Smooth muscle cell of trachea (primary cell): ENCODE measurements at places on chromosomes 5 and 9. TPM values are rescaled to one million over a fixed set of nuclear protein-coding genes. Genes with fewer than 3 reads are reported as not detected.

The OR1J2 gene
- not detected in 2 replicates for total RNA-seq

The NUTM2G gene
- total RNA-seq = not detected in 2 replicates

The FOXD4 gene
- 0.17 TPM in 1 of 2 replicates, not detected in the other for total RNA-seq

The KCNN2 gene
- total RNA-seq = 0.44 TPM in 1 of 2 replicates, not detected in the other

The TLX3 gene
- total RNA-seq = not detected in 2 replicates

The MSX2 gene
- total RNA-seq = 1.9 and 15.9 TPM in 2 replicates

The PURA gene
- total RNA-seq = 15.7 and 18.2 TPM in 2 replicates

The TOR2A gene
- 4.1 and 4.5 TPM in 2 replicates for total RNA-seq

The BRD3 gene
- total RNA-seq = 9.7 and 10.4 TPM in 2 replicates

The SHOC1 gene
- total RNA-seq = under 0.01 and 0.17 TPM in 2 replicates

The ARHGEF37 gene
- total RNA-seq = 2.2 and 3.8 TPM in 2 replicates

The LCN15 gene
- under 0.01 TPM in 1 of 2 replicates, not detected in the other for total RNA-seq

The ARSI gene
- total RNA-seq = 12.1 and 18.9 TPM in 2 replicates

The MARCOL gene
- total RNA-seq = not detected in 2 replicates

The ANKRD18B gene
- total RNA-seq = 0.87 and 2.6 TPM in 2 replicates

The TUSC1 gene
- 7.4 and 9.9 TPM in 2 replicates for total RNA-seq

The PCDHA6 gene
- 0.44 and 0.50 TPM in 2 replicates for total RNA-seq

The GABRA1 gene
- not detected in 2 replicates for total RNA-seq

The GABRG2 gene
- not detected in 2 replicates for total RNA-seq

The REXO4 gene
- total RNA-seq = 11.9 and 21.7 TPM in 2 replicates

The PCDHGB3 gene
- 7.1 and 9.4 TPM in 2 replicates for total RNA-seq

The SLIT3 gene
- 4.1 and 15.9 TPM in 2 replicates for total RNA-seq

The C9orf153 gene
- total RNA-seq = 0.15 and 0.50 TPM in 2 replicates

The CCDC152 gene
- 5.8 and 8.0 TPM in 2 replicates for total RNA-seq

The IL4 gene
- not detected in 2 replicates for total RNA-seq

The SELENOP gene
- total RNA-seq = 334 and 703 TPM in 2 replicates

The NELFB gene
- 53.4 and 63.5 TPM in 2 replicates for total RNA-seq

The ARHGEF28 gene
- total RNA-seq = 19.0 and 32.6 TPM in 2 replicates

The PCDH1 gene
- total RNA-seq = 0.33 and 0.58 TPM in 2 replicates

The GARIN3 gene
- total RNA-seq = not detected in 2 replicates

The DNM1 gene
- 83.0 and 86.0 TPM in 2 replicates for total RNA-seq

The PCDHB7 gene
- under 0.01 and 0.66 TPM in 2 replicates for total RNA-seq

The SEMA4D gene
- 0.58 and 0.66 TPM in 2 replicates for total RNA-seq

The PCDHB12 gene
- 0.15 and 0.33 TPM in 2 replicates for total RNA-seq

The CARTPT gene
- not detected in 2 replicates for total RNA-seq

The MRPS30 gene
- 57.5 and 82.5 TPM in 2 replicates for total RNA-seq

The PCDHB5 gene
- 0.29 and 1.3 TPM in 2 replicates for total RNA-seq

The PWWP2A gene
- 18.7 and 20.5 TPM in 2 replicates for total RNA-seq

The RNF183 gene
- not detected in 2 replicates for total RNA-seq

The ZBTB43 gene
- total RNA-seq = 9.6 and 9.8 TPM in 2 replicates

The HRH2 gene
- total RNA-seq = not detected in 2 replicates

The ATG10 gene
- 8.1 and 16.9 TPM in 2 replicates for total RNA-seq

The STC2 gene
- 113 and 464 TPM in 2 replicates for total RNA-seq

The NTNG2 gene
- total RNA-seq = 2.0 and 4.8 TPM in 2 replicates

The SLC28A3 gene
- total RNA-seq = 0.15 and 0.50 TPM in 2 replicates

The IFNA2 gene
- total RNA-seq = not detected in 2 replicates
